ENCODE measurements at places on chromosomes 11 and 22. TPM values are rescaled to one million over a fixed set of nuclear protein-coding genes. Genes with fewer than 3 reads are reported as not detected.

The MRGPRE gene
- 0.83 TPM for total RNA-seq

The FGF19 gene
- total RNA-seq = not detected

The TBRG1 gene
- 57.2 TPM for total RNA-seq

The ZFP91 gene
- total RNA-seq = 71.9 TPM

The MUC2 gene
- total RNA-seq = not detected

The NAALADL1 gene
- total RNA-seq = not detected

The FOLR2 gene
- total RNA-seq = not detected

The SOX6 gene
- total RNA-seq = 2.3 TPM

The PNPLA5 gene
- not detected for total RNA-seq

The C11orf21 gene
- not detected for total RNA-seq

The SYCE3 gene
- 2.0 TPM for total RNA-seq

The C1QTNF5 gene
- total RNA-seq = not detected

The CTR9 gene
- 27.6 TPM for total RNA-seq

The TCF20 gene
- 49.2 TPM for total RNA-seq

The APOL6 gene
- total RNA-seq = 10.6 TPM

The OR51E2 gene
- not detected for total RNA-seq

The TSGA10IP gene
- not detected for total RNA-seq

The C22orf23 gene
- not detected for total RNA-seq

The NLRP6 gene
- total RNA-seq = not detected

The IFTAP gene
- 11.0 TPM for total RNA-seq

The ARFIP2 gene
- total RNA-seq = 70.5 TPM

The MYRF gene
- total RNA-seq = 0.24 TPM

The FIBP gene
- 125 TPM for total RNA-seq
